Pons (tissue), 1 donor: ENCODE measurements at places on chromosomes 5 and 9.
A peak's percentile ranks its signal among the peaks of the same experiment; 100 is the strongest.

- DNase-seq: no peak
These were observed 52.7 kb upstream of the ERCC6L2 start for GRCh38 chr9:95822583-95823431.

DNA sequence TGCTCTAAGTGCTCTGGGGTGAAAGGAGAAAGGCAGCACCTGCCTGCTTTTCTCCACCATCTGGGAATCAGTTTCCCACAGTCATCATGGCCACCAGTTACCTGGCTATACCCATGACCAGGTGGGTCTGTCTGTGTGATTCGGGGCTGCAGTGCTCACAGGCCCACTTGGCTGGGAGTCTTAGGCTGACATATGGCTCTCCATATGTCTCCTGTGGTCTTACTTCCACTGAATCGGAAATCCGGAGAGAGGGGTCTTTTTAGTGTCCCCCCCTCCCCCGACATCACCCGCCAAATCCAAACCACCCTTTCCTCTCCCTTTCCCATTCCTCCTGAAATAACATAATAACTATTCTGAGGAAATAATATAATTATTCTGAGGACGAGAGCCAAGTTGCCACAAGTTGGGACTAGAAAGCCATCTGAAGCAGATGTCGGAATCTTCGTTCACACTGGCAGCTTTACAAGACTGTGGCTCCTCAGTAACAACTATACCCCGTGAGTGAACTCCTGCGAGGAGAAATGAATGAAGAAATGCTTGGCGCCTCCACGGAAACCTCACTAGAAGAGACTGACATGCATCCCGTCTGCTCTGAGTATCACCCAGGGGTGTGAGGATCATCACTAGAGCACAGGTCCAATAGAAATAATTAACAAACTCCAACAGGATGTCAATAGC lies 143.4 kb downstream of the MYO10 start:
- no peak for DNase-seq

GRCh38 chr5:23445573-23445972 lies 61.8 kb upstream of the PRDM9 start:
- no peak for DNase-seq

- no peak for DNase-seq
These were observed 137.3 kb upstream of the PITX1 start for GRCh38 chr5:135171336-135171735.

GRCh38 chr5:78320401-78320800 lies 25.9 kb upstream of the AP3B1 start:
- DNase-seq: peak; percentile 64

DNA sequence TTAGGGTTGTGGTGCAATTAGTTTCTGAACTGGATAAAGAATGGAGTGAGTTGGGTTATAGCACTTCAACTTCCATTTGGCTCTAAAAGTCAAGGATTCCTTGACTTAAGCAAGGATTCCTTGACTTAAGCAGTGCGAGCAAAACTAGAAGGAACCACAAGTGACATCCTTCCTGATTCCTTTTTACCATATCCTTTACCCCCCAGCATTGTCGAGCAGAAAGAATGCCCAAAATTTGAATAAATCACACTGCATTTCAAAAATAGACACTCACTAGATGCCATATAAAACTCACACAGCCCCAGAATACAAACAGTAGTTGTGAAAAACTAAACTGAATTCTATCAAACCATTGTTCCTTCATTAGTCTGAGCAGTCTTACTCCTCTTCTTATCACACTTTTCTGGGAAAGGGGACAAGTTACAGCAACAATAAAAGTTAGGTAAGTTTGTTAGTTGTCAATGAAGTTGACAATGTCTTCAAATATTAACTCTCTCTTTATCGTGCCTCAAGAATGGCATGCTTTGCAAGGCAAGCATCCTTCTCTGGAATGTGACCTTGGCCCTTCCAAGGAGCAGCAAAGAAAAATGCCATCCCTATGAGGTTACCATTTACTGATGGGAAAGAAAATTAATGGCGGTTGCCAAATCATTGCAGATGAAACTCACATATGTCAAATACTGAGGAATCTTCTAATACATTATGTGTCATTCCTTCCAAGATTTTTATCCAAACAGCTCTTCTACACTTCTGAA lies 273.3 kb upstream of the ANKRD55 start:
- DNase-seq: no peak

- no peak for DNase-seq
These were observed 166.2 kb downstream of the HSD17B3 start for GRCh38 chr9:96135753-96136290.

DNA sequence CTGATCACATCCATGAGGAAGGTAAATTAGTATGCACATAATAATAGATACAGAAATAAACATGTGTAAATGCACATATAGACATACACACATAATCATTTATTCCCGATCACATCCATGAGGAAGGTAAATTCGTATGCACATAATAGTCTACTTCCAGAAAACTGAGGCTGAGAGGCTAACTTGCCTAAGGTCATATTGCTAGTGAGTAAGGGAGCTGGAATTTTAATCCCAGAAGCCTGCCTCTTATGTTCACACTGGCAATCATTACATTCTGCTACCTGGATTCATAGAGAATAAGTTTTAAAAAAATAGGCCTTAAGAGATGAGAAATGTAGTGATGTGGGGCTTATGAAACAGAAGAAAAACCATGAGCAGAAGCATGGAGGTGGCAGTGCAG lies 716.3 kb downstream of the BRINP1 start:
- DNase-seq: no peak

DNA sequence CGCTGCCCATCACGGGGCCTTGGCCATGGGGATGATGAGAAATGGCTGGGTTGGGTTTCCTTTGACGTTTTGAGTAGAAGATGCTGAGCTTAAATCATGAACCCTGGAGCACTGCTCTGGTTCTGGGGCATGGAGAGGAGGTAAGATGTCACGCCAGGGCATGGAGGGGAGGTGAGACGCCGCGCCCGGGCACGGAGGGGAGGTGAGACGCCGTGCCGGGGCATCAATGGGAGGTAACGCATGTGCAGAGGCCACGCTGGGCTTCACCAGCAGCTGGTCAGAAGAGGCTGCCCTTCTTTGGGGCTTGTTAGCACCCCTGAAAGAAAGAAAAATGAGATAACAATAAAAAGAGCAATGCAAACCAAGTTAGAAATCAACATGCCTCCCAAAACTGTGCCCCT lies 322.5 kb upstream of the IRX4 start:
- DNase-seq: no peak

DNA sequence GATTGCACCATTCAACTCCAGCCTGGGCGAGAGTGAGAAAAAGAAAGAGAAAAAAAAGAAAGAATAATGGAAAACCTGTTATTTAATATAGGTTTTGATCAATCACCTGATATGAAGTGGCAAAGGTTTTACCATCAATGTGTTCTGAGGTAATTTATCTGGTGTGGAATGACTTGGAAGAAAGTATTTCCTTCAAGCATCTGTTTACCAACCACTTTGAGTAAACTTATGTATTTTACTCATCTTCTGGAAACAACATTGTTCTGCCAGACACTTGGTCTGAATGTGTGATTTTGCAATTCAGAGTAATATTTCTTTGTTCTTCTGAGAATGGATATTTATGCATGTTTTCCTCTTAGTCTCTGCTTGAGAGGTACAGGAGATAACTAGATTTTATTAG lies 24.3 kb downstream of the KIF2A start:
- DNase-seq: no peak

- DNase-seq: no peak
These were observed 12.1 kb downstream of the NOTCH1 start for GRCh38 chr9:136533775-136534157.

DNA sequence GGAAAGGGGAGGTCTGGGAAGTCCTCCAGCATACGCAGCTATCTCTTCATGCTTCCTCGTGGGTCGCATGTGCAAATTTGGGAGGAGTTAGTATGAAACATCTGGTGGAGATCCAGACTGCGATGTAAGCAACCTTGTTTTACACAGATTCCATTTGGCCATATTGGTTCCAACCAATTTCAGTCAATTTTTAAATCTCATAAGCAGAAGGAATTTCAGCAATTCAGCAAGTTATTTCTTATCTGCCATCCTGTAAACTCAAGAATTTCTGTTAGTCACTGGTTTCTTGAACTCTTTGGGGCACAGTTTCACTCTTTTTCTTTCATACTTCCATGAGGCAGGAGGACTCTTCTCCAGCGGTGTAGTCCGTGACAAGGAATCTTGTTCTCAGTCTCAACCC lies 130.4 kb upstream of the CLINT1 start:
- no peak for DNase-seq

DNA sequence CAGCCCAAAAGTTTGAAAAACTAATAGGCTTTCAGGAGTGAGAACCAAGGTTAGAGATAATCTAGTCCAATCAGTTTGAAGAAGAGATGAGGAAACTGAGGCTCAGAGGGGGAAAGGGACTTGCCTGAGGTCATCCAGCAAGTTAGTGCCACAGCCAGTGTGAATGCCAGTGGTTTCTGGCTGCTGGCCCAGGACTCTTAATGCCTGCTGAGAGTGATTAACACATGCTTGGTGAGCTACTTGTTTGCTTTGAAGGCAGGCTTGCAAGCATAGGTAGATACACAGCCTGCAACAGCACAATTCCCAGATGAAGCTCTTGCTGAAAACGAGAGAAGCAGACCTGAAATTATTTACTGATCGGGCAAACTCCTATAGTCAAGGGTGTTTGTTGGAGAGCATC lies 591.6 kb upstream of the SGCD start:
- no peak for DNase-seq

DNA sequence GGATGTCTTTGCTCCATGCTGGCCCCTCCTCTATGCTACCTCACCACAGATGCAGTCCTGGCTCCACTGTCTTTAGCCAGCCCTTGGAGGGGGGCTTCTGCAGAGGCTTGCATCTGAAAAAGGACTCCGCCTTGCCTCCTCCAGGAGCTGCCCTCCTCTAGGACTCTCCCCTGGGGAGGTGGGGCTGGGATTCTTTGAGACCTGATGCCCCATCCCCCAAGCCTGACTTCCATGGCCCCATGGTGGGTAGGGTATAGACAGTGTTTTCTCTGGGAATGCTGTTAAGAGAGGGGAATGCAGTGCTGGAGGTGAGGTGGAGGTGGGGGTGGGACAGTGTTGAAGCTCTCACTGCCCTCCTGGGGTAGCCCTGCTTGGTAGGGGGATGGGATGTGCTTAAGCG lies 14.3 kb downstream of the JADE2 start:
- no peak for DNase-seq

DNA sequence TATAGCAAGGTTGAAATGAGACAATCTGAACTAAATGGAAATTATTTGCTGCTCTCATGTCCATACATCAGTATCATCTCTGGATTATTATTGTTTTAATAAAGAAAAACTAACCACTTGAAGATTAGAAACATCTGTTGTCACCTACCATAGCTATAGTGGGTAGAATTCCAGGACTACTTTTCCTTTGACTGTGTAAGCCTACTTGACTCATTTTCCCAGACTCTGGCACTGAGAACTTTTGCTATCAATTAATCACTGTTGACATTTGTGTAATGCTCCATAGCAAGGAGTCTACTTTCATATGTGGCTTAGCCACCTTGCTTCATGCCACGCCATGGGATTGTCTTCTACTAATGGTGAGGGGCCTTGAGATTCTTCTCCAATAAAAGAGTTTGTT lies 59.9 kb upstream of the ARRDC3 start:
- no peak for DNase-seq

DNA sequence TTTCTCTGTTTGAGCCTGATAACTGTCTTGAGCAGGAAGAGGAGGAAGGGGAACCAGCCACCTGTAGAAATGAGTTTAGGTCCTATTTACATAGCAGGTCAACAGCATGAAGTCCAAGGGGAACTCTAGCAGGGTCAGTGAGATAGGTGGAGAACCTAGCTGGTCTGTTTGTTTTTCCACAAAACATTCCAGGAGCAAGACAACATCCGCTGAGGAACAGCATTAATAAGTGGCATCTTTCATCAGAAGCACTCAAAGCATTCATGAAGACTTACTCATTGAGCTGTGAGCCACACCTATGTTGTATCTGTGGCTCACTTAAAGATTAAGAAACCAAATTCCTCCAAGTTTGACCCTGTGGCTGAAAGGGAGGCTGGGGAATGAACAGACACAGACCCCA lies 115.9 kb downstream of the ACTBL2 start:
- DNase-seq: no peak

DNA sequence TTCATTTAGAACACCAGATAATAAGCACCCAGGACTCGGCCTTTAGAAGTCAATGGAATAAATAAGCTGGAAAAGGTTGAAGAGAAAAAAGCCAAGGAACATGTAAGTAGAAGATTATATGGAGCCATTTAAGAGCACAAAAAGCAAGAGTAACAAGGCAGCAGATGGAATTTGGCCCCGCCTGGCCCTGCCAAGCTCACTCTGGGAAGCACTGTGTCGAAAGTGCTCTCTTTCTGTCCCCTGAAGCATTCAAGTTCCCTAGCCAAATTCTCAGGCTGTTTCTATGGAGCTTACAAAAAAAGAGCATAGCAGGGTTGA lies 73.0 kb upstream of the GPR151 start:
- DNase-seq: peak; percentile 58

GRCh38 chr5:65125591-65126541 lies 355.9 kb downstream of the ADAMTS6 start:
- DNase-seq: peak; percentile 36

DNA sequence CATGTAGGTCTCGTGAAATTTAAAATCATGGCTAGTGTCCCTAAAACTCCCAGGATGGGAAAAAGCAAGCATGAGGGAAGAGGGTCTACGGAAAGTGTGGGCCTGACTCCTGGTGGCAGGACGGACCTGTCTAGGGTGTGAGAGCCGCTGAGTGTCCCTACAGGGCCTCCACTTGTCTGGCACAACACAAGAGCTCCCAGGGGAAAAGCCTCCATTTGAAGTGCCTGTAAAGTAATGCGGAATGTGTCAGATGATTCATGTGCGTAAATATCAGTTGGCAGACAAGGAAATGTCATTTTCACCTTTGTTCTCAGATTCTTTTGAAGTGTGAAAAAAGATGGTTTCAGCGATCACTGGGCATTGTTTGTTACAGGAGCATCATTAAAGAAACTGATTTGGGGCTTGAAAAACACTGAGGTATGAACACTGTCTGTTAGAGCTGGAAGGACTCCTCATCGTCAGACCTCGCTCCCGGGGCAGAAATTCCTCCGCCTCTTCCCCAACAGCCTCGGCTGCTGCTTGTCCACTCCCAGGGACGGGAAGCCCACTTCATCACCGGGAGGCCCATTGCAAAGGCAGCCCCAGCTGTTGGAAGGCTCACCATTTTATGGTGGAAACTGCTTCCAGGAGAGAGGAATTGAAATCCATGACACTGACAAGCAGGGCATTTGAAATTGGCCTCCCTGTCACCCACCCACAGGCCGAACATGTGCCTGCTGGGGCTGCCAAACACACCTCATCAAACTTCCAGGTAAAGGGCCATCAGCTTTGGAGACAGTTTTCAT lies 240.8 kb downstream of the FSTL4 start:
- no peak for DNase-seq

- no peak for DNase-seq
These were observed 14.7 kb downstream of the FOCAD start for GRCh38 chr9:20698782-20699181.

GRCh38 chr9:117772960-117773359 lies 68.8 kb downstream of the TLR4 start:
- no peak for DNase-seq

- DNase-seq: no peak
These were observed 51.1 kb upstream of the FANCC start for GRCh38 chr9:95368377-95369160.

DNA sequence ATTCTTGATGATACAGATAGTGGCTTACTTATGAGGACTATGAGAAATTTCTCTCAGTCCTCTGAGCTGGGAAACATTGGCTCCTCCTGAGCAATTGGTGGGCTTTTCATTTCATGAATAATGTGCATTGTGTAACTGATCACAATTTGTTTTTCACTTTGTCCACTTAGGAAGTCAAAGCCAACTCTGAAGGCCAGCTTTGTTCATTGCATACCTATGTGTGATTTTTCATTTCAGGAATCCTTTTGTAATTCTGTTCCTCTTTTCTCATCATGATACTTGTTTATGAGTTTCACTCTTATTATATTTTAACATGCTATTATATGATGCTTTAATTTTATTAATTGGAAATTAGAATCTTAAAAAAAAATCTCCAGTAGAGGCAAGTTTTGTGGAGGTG lies 483.0 kb downstream of the EBF1 start:
- no peak for DNase-seq
